ENCODE measurements at places on chromosomes 3 and 15.

DNA sequence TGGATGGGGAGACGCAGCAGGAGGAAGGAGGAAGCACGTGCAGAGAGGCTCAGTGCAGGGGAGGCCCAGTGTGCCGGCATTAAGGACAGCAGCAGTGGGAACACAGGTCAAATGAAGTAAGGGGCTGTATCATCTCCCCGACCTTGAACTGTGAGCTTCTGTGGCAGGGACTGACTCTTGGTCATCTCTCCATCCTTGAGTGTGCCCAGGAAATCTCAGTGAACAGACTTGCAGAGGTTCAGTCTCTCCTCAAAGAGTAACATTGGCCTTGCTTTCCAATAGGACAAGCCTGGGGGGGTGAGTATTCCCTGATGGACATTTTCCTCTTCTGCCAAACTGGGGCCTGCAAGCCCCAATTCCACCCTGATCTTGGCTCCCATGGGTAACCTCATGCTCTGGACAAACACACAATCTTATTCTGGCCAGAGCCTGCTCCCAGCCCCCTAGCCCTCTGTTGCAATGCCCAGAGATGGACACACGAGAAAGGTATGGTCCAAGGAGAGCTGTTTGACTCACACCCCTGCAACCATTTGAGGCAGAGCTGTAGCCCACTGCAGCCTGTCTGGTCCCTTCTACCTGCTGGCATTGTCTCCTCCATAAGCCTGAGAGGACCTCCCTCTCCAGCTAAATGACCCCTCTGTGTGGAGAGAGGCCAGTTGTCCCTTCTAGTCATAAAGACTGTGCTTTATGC, 50.9 kb downstream of the TLE3 start:
- DNase-seq: no peak

DNA sequence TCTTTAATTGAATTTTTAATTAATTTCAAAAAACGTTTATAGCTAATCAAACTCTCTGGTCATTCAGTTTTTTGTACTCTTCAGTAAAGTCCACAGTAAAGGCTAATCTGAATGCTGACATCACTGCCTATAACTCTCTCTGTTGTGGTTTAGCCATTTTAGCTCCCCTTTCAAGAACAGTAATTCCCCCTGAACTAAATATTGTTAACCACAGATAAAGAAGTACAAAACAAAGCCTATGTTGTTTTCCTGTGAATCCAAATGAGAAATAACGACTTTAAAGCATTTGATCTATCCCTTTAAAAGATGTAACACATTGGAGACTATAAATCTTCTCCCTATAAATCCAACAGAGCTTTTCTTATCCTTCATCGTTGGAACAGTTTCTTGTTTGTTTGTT, 94.2 kb downstream of the ZBTB20 start:
- DNase-seq: no peak

DNA sequence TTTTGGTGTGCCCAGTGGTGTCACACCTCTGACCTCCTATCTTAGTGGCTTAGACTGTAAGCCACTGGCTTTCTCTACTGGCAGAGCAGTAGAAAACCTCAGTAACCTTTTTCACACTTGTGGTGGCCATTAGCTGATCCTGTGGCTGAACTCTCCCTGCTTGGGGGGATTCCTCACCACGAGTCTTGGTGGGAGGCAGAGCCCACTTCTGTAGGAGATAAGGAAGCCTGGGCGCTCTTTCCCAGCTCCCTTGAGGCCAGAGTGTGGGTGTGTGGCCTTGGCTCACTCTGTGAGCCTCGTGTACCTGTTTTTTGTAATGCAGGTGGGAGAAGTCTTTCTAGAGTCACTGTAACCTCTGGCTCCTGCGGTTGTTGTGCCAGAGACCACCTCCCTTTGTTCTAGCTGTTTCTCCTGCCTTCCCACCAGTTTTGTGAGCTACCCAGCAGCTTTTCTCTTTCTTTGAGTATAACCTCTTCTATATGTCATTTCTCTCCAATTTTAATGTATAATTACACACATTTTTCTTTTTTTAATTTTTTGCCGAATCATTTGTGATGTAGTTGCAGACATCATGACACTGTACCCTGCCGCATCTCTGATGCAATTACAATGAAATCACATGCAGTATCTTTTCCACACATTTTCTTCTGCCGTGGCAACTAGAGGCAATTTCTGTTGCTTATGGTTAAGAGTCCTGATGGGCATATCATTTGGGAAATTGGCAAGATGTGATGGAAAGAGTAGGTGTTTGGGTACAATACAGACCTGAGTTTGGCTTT, 13.8 kb downstream of the XCR1 start:
- no peak for DNase-seq

GRCh38 chr3:166296179-166296783, 459.1 kb upstream of the BCHE start:
- no peak for DNase-seq

DNA sequence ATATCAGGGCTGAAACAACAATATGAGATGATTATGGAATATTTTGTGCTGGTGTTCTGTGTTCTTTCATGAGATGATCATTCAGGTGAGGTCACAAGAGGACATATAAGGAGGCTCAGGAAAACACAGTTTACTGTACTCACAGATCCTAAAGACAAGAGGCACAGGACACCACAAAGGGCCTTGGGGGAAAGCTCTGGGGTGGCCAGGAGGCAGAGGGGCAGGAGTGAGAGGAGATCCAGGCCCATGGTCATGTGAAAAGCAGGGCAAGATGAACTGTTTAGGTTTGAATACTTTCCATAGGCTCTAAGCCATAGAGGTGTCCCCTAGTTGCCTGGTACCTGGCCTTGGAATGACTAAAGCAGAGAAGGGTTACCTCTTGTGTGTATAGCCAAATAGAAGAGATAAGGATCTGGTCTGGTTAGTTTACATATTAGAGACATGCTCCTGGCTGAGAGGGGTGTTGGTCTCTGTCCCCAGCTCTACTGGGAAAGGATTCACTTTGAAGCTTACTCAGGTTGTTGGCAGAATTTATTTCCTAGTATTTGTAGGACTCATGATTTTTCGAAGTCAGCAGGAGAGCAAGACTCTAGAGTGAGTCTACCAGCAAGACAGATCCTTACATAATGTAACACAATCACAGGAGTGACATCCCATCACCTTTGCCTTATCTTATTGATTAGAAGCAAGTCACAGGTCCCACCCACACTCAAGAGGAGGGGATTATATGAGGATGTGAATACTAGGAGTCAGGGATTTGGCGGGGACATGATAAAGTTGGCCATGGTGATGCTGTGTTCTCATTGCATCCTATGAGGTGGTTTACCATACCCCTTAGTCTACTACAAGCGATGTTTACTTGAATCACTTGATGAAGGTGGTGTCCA, 11.3 kb upstream of the TM4SF1 start:
- no peak for DNase-seq

- DNase-seq: no peak
Measured at GRCh38 chr3:143581972-143582722, 266.1 kb downstream of the SLC9A9 start.

DNA sequence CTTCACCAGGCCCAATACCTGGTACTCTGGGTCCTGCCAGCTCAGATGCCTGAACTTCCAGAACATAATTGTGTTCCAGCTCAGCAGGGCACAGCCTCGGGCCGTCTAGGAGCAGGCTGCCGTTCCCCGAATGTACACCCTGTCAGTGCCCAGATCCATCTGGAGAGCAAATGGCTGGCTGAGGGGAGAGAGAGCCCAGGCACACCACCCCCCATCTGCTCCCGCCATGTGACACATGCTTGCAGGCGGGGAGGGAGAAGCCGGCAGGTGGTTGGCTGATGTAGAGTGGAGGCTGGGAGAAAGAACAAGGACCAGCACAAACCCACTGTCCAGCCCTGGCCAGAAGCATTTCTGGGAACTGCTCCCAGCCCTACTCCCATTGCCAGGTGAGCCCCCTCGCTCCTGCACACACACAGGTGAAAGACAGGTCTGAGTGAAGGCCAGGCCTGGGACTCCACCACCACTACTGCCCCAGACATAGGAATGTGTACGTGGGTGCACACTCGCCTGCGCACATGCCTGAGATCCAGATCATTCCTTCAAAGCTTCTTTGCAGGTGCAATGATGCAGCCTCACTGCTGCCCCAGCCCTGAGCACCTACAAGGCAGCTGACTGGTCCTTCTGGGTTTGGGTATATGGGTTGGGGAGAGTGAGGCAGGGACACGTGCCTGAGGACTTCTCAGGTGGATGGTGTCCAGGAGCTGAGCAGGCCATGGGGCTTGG, 53.5 kb downstream of the SEMA5B start:
- no peak for DNase-seq

- no peak for DNase-seq
Measured at GRCh38 chr15:68442041-68442440, 10.1 kb upstream of the ITGA11 start.

GRCh38 chr15:66154581-66154980, 99.0 kb downstream of the MEGF11 start:
- DNase-seq: no peak

DNA sequence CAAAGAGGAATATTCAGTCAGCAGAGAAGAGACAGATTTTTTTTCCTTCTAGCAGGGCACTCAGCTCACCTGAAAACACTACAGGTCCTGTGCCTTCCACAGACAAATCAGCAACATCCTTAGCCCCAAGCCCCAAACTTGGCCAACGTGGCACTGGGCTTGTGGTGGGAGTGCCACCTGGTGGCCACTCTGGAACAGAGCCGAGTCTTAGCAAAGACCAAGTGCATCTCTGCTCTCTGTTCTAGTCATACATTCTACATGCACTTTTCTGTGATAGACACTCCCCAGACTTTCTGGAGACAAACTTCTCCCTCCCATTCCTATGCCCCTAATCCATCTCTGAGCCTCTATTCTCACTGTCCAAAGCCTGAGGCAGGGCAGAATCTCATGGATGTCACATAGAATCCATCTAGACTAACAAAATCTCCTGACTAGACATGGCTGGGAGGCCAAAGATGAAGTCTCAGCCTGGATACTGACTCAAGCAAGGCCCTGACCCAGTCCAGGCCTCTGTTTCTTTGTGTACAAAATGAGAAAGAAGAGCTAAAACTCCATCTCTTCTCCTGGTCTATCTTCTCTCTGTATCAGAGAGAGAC, 5.1 kb upstream of the SEMA7A start:
- no peak for DNase-seq

DNA sequence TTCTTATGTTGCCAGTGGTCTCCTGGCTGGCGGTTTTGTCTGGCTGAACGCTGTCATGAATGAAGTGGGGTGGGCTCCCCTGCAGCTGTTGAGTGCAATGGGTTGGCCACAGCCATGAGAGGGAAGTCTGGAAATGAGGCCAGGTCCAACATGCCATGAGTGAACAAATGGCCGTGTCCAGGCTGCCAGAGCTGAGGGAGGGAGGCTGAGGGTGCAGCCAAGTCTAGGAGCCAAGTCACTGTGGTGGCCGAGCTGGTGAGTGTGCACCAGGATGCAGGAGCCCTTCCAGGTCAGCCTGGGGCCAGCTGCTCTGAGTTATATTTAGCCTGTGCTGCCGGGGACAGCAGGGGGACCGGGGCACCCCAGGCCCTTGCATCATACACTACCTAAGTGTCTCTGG, 24.7 kb upstream of the PRR23E start:
- no peak for DNase-seq

GRCh38 chr15:27686971-27687370, 412.1 kb downstream of the OCA2 start:
- no peak for DNase-seq

DNA sequence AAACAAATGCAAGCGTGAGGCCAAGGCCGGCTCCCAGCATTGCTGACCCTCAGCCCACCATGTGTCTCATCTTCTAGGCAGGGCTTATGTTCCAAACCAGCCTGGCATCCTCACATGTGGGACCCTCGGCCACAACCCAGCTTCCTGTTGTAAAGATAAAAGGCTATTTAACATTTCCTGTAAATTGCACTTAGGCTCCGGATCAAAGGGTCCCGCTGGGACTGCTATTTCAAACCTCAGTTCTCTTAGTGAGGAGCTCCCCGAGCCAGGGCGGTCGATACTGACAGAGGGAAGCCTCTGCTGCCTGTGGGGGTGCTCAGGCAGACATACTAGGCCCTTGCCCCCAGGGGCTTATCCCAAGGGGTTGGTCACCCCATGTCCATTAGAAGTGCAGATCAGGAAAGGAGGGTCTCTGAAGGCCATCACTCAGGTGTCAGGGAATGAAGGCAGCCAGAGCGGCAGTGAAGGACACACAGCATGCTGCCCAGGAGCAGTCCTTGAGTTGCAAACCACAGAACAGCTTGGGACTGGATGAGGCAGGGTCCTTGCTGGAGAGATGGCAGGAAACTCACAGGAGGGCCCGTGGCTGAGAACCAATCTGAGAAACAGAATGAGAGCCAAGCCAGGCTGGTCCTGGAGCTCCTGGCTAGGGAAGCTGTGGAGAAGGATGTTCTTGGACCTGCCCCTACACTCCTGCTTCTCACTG, 239.9 kb downstream of the TLE3 start:
- DNase-seq: no peak

- DNase-seq: no peak
Measured at GRCh38 chr15:83954506-83954905, 281.1 kb upstream of the GOLGA6L4 start.

- DNase-seq: no peak
Measured at GRCh38 chr15:68560501-68561113, 18.2 kb upstream of the CORO2B start.

DNA sequence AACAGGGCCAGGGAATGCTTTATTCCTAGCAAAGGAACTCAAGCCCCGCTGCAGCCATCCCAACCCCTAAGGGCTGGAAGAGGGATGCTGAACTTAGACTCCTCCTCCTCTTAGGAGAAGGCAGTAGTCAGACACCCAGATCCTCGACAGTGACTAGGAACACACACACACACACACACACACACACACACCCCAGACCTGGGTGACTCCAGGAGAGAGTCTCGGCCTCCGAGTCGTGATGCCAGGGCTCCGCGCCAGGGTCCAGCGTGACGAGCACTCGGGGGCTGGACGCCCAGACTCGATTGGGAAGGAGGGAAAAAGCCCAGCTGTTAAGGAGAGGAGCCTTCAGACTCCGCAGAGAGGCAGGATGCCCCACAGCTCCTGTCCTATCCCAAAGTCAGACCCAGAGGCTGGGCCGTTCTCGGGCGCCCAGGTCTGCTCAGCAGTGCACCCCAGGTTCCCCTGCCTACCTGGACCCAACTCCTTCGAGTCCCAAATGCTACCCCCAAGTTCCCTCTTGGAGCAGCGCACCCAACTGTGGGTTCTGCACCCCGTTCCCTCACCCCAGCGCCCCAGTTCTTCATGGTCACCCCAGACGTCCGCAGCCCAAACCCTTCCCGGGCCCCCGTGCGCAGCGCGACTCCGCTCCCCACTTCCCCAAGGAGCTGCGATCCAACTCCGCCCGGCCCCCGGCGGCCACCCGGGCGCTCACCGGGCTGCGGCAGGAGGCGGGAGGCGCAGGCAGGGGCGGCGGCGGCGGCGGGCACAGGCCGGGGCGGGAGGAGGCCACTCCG, 421 bp downstream of the BMF start:
- DNase-seq: no peak

GRCh38 chr3:82033186-82033585, 271.7 kb upstream of the GBE1 start:
- no peak for DNase-seq

GRCh38 chr3:25849641-25850385, 59.9 kb downstream of the OXSM start:
- no peak for DNase-seq
